ENCODE measurements at places on chromosomes 11 and 22.
A peak's percentile ranks its signal among the peaks of the same experiment; 100 is the strongest.

GRCh38 chr22:23241562-23242472, 61.5 kb downstream of the BCR start:
- no peaks in the 10 kb centered on the region for H3K27me3 ChIP-seq
- peaks cover 5% of the 10 kb centered on the region for H3K36me3 ChIP-seq
- no peak overlapping the region for H3K4me3 ChIP-seq
- H3K4me1 ChIP-seq = peaks cover 71% of the 10 kb centered on the region
- H3K27ac ChIP-seq = peak overlapping the region; percentile 51
- no peak for DNase-seq

DNA sequence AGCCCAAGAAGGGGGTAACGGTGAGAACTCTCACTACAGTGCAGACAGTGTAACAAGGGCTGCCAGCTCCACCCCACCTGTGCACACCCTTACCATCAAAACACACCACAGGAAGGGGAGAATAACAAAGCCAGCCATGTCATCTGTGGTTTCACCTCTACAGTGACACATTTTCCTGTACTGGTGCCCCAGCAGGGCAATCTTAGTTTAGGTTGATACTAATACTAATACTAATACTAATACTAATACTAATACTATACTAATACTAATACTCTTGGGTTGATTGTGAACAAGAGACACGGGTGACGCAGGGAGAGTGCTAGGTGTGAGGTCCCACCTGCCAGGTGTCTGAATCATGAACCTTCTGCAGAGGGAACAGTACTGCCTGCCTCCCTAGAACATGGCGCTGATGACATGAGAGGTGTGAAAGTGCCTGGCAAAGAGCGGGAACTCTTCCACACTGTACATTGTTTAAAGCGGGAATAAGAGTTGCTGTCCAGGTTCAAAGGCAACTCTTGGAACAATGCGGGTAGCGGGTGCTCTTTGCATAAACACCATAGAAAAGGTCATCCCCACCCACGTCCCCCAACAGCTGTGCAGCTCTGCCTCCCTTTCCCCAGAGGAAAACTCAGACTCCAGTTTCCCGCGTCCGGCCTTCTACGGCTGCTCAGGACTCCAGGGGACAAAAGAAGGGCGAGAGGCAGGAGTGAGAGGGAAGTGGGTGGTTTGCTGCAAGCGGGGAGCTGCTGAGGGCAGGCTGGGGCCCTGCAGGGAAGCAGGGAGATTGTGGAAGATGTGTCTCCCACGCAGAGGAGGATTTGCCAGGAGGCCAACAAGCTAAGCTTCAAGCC, 25.0 kb upstream of the TMPRSS4 start:
- no peaks in the 10 kb centered on the region for H3K36me3 ChIP-seq
- DNase-seq = peak; percentile 57
- peaks cover 3% of the 10 kb centered on the region for H3K27me3 ChIP-seq
- peak overlapping the region; percentile 93 for H3K27ac ChIP-seq
- peak overlapping the region; percentile 69 for H3K4me3 ChIP-seq

GRCh38 chr22:38784035-38784434, 9.9 kb downstream of the DNAL4 start:
- no peaks in the 10 kb centered on the region for H3K27me3 ChIP-seq
- no peak overlapping the region for H3K27ac ChIP-seq
- no peak overlapping the region for H3K4me3 ChIP-seq
- no peaks in the 10 kb centered on the region for H3K36me3 ChIP-seq
- H3K4me1 ChIP-seq = no peaks in the 10 kb centered on the region

GRCh38 chr22:29301716-29302401, 4.6 kb upstream of the GAS2L1 start:
- peaks cover 2% of the 10 kb centered on the region for H3K27me3 ChIP-seq
- DNase-seq = no peak
- peaks cover 34% of the 10 kb centered on the region for H3K36me3 ChIP-seq
- H3K4me3 ChIP-seq = no peak overlapping the region
- no peak overlapping the region for H3K27ac ChIP-seq
- H3K4me1 ChIP-seq = peaks cover 8% of the 10 kb centered on the region

- peaks cover 25% of the 10 kb centered on the region for H3K36me3 ChIP-seq
- H3K4me3 ChIP-seq = no peak overlapping the region
- H3K27me3 ChIP-seq = no peaks in the 10 kb centered on the region
- H3K4me1 ChIP-seq = no peaks in the 10 kb centered on the region
- no peak for DNase-seq
Observed at GRCh38 chr11:68430801-68431200, 29.8 kb upstream of the PPP6R3 start.

DNA sequence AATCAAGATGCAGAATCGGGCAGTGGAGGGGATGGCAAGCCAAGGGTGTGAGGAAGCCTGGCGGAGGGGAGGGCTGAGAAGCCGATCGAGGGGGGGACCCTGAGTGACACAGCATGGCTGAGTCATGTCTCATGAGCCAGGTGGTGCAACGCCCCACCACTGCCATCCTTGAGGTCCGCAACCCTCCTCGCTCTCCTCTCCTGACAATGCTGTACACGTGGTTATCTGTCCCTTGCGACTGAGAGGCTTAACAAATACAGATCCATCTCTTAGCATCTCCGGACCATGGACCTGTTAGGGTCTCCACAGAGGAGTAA, 14.2 kb downstream of the SLC22A12 start:
- no peak overlapping the region for H3K4me3 ChIP-seq
- H3K27me3 ChIP-seq = no peaks in the 10 kb centered on the region
- no peaks in the 10 kb centered on the region for H3K36me3 ChIP-seq
- no peak for DNase-seq

- no peak for DNase-seq
- H3K4me1 ChIP-seq = peaks cover 17% of the 10 kb centered on the region
- no peaks in the 10 kb centered on the region for H3K36me3 ChIP-seq
- H3K27me3 ChIP-seq = peaks cover 14% of the 10 kb centered on the region
Observed at GRCh38 chr11:94776351-94777321, 8.5 kb downstream of the AMOTL1 start.

DNA sequence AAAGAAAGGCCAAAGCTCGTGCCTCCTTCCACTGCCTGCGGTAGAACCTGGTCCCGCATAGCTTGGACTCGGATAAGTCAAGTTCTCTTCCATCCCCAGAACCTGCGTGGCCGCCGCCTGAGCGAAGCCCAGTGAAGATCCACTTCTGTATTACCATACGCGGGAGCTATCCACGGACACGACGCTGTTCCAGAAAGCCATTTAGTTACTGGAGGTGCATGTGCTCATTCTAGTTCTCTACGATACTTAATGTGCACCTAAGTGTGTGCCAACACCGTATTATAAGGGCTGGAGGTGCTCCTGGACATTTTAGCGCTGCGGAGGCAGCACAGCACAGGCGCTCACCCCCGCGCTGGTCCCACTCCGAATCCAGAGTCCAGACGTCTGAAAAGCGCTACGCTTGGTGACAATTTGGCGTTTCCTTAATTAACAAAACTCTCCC, 1.4 kb downstream of the WT1 start:
- no peak overlapping the region for H3K4me3 ChIP-seq
- peaks cover 74% of the 10 kb centered on the region for H3K27me3 ChIP-seq
- peak overlapping the region; percentile 55 for H3K27ac ChIP-seq
- peaks cover 4% of the 10 kb centered on the region for H3K36me3 ChIP-seq

DNA sequence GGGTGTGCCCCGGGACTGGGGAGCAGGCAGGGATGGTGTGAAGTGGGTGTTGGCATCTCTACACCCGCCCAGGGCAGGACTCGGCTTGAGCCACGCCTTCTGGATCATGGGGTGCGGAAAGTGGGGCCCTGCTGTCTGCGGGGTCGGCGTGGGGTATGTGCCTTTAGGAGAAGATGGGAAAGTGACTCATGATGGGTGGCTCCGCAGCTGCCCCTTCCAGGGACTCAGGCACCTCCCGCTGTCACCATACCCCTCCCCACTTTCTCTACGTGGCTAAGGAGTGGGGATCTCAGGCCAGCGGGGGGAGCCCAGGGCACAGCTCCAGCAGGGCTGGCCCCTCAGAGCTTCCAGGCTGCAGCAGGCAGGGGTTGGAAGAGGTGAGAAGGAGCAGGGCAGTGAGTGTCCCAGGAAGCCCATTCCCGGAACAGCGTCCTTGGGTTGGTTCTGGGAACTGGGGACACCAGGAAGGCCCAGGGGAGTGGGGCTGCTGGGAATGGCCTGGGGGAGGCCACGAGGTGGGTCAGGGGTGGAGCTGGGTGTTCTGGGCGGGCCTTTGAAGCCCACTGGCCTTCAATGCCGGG, 102.9 kb upstream of the FGF3 start:
- no peak overlapping the region for H3K27ac ChIP-seq
- DNase-seq = no peak
- H3K27me3 ChIP-seq = peaks cover 30% of the 10 kb centered on the region
- no peaks in the 10 kb centered on the region for H3K4me1 ChIP-seq
- H3K36me3 ChIP-seq = no peaks in the 10 kb centered on the region
- no peak overlapping the region for H3K4me3 ChIP-seq

DNA sequence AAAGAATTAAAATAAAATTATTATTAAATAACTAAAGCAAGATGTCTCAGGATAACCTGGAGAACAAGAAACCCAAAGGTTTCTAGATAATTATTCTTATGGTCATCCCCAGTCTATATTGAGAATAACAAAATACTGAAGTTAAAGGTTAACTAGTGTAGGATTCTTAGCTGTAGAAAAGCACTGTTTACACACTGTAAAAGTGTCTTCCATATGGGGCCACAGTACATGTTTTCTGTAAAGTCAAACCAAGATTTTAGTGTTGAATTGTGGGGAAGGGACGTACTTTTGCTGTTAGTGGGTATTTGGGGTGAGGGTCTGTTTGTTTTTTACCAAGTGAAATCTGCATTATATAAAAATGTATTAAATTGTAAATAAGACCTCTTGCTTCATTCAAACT, 47.5 kb upstream of the SOX6 start:
- DNase-seq = no peak
- H3K4me1 ChIP-seq = no peaks in the 10 kb centered on the region
- no peaks in the 10 kb centered on the region for H3K36me3 ChIP-seq
- H3K27me3 ChIP-seq = no peaks in the 10 kb centered on the region
- H3K27ac ChIP-seq = no peak overlapping the region

DNA sequence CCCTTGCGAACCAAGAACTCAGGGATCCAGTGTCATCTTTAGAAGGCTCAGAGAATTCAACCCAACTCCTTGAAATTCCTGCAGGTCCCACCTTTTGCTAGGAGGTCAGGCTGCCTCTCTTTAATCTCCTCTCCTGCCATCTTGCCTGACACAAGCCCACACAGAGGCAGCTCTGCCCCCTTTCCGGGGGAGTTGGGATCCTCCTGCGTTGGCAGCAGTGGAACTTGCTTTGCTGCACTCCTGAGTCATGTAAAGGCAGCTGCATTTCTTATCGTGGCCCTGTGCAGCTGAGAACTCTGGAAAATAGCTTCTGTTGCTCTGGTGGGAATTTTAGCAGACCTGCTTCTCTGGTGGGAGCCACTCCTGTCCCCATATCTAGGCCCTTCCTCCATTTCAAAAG, 142.3 kb upstream of the TBCEL start:
- no peaks in the 10 kb centered on the region for H3K4me1 ChIP-seq
- no peaks in the 10 kb centered on the region for H3K36me3 ChIP-seq
- H3K4me3 ChIP-seq = no peak overlapping the region
- no peak overlapping the region for H3K27ac ChIP-seq
- peaks cover 6% of the 10 kb centered on the region for H3K27me3 ChIP-seq

- H3K4me1 ChIP-seq = no peaks in the 10 kb centered on the region
- DNase-seq = no peak
- H3K27ac ChIP-seq = no peak overlapping the region
- no peak overlapping the region for H3K4me3 ChIP-seq
- H3K27me3 ChIP-seq = no peaks in the 10 kb centered on the region
- no peaks in the 10 kb centered on the region for H3K36me3 ChIP-seq
Observed at GRCh38 chr11:11973866-11974265, 34.6 kb downstream of the DKK3 start.

DNA sequence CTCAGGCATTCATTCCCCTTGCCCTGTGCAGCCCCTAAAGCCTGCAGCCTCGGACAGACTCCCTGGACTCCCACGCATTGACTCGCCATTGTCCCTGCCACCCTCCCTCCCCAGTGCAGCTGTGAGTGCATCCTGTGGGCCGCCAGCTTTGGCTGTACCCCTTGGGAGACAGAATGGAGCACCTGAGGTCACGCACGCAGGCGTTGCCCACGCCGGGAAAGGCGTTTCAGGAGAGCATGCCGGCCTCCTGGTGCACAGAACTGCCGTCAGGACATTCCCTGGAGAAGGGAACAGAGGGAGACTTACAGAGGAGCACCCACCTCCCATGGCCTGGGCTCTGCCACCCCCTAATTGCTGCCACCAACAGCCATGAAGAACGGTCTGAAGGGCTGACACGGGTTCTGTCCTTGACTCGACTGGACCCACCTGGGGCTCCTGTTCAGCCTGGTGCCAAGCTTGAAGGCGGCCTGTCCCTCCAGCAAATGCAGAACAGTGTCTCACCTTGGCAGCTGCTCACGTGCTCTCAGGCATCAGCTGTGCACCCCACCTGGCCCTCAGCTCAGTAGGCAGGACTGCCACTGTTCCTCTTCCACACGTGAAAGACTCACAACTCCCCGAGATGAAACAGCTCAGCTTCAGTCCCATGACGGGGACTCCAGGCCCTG, 503.8 kb downstream of the BRD1 start:
- H3K4me3 ChIP-seq = no peak overlapping the region
- no peak overlapping the region for H3K27ac ChIP-seq
- no peak for DNase-seq
- no peaks in the 10 kb centered on the region for H3K36me3 ChIP-seq
- peaks cover 5% of the 10 kb centered on the region for H3K27me3 ChIP-seq

- H3K4me3 ChIP-seq = no peak overlapping the region
- no peaks in the 10 kb centered on the region for H3K4me1 ChIP-seq
- no peaks in the 10 kb centered on the region for H3K36me3 ChIP-seq
- no peak overlapping the region for H3K27ac ChIP-seq
Observed at GRCh38 chr11:111066846-111067245, 178.7 kb upstream of the POU2AF2 start.

- no peaks in the 10 kb centered on the region for H3K4me1 ChIP-seq
- no peak overlapping the region for H3K4me3 ChIP-seq
- no peaks in the 10 kb centered on the region for H3K36me3 ChIP-seq
- no peak overlapping the region for H3K27ac ChIP-seq
- no peaks in the 10 kb centered on the region for H3K27me3 ChIP-seq
Observed at GRCh38 chr11:105232021-105232420, 92.5 kb upstream of the CARD18 start.

- no peaks in the 10 kb centered on the region for H3K36me3 ChIP-seq
- DNase-seq = no peak
- peaks cover 7% of the 10 kb centered on the region for H3K27me3 ChIP-seq
- no peak overlapping the region for H3K4me3 ChIP-seq
- H3K27ac ChIP-seq = no peak overlapping the region
Observed at GRCh38 chr11:63611395-63611747, 2.9 kb downstream of the PLAAT3 start.

DNA sequence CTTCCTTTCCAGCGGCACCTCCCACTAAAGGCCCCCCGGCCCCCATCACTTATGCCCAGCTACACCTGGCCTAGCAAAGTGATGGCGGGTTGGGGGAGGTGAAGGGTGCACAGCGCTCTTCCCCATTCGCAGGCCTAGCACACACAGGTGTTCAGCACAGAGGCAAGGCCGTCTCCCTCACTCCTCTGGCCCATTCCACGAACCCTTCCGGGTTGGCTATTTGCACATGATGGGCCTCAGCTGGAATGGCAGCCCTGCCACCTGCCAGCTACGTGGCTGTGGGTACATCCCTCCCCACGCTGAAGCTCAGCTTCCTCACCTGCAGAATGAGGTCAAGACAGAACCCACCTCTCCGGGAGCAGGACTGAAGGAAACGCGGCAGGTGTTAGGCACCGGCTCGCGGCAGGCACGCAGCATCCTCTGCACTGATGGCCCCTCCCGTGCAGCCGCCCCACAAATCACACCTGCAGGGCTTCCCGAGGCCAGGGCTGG, 4.8 kb downstream of the KIAA0930 start:
- H3K36me3 ChIP-seq = peaks cover 5% of the 10 kb centered on the region
- H3K27me3 ChIP-seq = no peaks in the 10 kb centered on the region
- H3K4me1 ChIP-seq = no peaks in the 10 kb centered on the region
- DNase-seq = no peak
- H3K4me3 ChIP-seq = no peak overlapping the region

All from activated T-helper 1 cell treated with anti-CD3 and anti-CD28 coated beads, Interleukin-12 subunit alpha, Interleukin-12 subunit beta, Interleukin-2, Interleukin-4 antibody, amounts not matched to agents 30 ng/mL and 10 ng/mL and 1 ng/mL, durations not matched to agents 14 hours and 24 hours and 36 hours (primary cell).